ENCODE measurements at places on chromosomes 5 and 9.

DNA sequence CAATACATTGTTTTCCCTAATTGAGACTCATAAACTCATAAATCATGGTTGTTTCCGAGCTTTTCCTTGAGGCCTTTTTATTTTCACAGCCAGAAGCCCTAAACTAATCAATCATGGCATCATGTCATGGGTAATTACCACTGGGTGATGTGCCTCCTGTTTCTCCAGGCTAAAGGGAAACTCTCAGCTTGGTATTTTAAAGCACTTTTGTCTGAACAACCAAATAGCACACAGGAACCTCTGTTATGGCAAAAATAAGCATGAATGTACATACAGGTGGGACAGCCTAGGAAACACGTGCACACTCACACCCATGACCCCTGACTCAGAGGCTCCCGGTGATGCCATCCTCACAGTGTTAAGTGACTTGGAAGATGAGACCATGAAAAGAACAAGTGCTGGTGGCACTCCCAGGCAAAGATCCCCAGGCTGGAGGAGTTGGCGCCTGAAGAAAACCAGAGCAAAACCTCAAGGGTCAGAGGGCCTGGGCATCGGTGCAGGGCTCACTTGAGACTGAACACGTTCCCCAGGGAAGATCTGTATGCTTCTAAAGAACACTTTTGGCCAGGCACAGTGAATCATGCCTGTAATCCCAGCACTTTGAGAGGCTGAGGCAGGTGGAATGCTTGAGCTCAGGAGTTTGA is 154.3 kb downstream of the ROR2 start:
- no peak for DNase-seq

DNA sequence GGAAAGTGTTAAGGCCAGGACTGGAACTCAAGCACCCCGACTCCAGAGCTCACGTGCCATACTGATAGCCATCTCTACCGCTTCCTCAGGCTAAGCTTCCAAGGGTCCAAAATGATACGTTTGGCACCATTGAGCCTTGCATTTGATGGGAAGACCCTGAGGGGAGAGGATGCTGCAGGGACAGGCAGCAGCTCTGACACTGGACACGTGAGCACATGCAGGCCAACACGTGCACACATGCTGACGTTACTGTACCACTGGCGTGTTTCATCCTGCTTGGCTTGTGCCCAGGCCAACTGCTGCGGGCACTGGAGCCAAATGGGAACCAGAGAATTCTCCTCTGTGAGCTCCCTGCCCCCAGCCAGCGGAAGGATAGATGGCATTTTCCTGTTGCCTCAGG is 5.2 kb downstream of the FAT2 start:
- no peak for DNase-seq

DNA sequence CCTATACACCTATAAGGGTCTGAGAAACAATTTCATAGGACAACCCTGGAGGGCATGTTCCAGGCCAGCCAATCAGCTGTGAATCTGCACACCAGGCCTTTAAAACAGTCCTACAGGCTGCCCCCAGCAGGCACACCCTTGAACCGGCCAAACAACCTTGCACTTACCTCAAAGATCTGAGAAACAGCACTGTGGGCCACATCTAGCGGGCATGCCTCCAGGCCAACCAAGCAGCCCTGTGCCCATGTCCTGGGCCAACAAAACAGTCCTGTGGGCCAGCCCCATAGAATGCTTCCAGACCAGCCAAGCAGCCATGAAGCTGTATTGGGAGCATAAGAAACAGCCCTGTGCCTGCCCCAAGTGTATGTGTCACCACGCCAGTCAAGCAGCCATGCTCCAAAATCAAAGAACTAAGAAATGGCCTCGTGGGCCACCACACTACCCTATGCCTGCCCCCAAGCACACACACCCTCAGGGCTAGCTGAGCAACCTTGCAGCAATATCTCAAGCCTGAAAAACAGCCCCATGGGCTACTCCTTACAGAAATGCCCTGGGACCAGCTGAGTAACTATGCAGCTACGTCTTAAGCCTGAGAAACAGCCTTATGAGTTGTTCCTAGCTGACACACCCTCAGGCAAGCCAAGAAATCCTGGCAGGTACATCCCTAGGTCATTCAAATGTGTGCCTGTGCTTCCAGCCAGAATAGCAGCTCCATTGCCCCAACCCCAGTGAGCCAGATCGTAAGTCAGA is 2243.8 kb upstream of the C9orf72 start:
- DNase-seq: no peak

- DNase-seq: no peak
Measured at GRCh38 chr5:103522586-103522985, 40.0 kb downstream of the NUDT12 start.

GRCh38 chr5:179805529-179806249 is 977 bp downstream of the MGAT4B start:
- DNase-seq: no peak

- no peak for DNase-seq
Measured at GRCh38 chr5:68953875-68954617, 139.8 kb upstream of the SLC30A5 start.

GRCh38 chr9:87888501-87888900 is 5.8 kb downstream of the SPATA31E1 start:
- DNase-seq: no peak

- no peak for DNase-seq
Measured at GRCh38 chr9:78997296-78997695, 574.5 kb upstream of the TLE4 start.

GRCh38 chr5:98069876-98070512 is 703.5 kb upstream of the RGMB start:
- DNase-seq: no peak

GRCh38 chr9:127130661-127131538 is 8.5 kb upstream of the ANGPTL2 start:
- DNase-seq: no peak

GRCh38 chr5:91302305-91302704 is 80.8 kb downstream of the ARRDC3 start:
- DNase-seq: no peak

DNA sequence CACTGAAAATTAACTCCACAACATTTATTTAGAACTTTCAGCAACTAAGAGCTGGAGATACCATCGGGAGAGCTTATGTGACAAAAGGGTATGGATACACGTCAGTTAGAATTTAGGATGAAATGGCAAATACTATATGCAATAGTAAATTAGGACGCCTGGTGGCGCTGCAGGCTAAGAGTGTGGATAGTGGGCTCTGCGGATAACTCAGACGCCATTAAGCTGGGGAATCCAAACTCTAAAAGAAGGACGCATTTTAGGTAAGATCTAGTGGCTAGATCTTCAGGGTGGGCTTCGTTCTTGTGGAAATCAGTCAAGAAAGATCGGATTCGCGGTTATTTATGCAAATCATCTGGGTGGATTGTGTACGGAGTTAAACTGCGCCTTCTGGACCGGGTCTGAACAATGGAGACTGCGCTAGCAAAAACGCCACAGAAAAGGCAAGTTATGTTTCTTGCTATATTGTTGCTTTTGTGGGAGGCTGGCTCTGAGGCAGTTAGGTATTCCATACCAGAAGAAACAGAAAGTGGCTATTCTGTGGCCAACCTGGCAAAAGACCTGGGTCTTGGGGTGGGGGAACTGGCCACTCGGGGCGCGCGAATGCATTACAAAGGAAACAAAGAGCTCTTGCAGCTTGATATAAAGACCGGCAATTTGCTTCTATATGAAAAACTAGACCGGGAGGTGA is at the start of gene PCDHB5:
PCDHB5 (plus strand) TSS at position 177 of the 688 bp plus-strand sequence; CDS start at position 406, 229 bp downstream.
- DNase-seq: no peak

DNA sequence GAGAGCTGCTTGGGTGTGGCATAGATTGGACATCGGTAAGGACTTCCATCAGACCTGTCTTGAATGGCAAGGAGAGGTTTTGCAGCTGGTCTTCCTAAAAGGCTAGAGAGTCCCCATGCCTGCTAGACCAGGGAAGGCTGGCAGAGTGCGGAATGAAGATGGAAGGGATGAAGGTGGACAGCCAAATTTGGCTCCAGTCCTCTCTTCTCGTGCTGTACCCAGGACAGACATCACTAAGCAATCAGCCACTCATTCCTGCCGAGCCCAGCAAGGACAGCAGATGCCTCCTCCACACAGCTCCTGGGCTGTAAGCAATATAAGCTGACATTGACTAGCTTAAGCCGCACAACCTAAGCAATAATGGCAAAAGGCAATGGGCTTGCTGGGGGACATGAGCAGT is 112.0 kb downstream of the OLFM1 start:
- DNase-seq: no peak

DNA sequence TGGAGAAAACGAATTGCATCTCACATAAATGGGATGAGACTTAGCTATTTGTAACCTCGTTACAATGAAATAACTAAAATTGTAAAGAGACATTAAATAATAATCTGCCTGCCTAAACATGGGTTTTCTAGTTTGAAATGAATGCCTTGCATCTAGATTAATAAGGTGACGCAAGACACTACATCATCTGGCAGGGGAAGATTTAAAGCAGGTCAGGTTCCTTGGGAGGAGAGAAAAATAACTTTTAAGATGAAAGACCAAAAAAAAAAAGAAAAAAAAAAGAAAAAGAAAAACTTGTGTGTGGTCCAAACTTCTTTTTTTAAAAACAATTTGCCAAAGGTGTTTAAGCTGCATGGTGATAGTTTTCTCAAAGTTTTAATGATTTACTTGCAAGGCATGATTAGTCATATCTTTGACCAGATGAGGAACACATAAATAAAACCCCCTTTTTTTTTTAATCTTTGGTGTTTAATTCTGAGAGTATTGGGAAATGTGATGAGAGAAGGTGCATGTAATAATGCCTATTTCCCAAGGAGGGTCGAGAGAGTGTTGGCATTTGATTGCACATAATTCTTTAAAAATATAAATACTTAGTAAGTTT is 122.9 kb upstream of the ADAMTSL1 start:
- DNase-seq: no peak

DNA sequence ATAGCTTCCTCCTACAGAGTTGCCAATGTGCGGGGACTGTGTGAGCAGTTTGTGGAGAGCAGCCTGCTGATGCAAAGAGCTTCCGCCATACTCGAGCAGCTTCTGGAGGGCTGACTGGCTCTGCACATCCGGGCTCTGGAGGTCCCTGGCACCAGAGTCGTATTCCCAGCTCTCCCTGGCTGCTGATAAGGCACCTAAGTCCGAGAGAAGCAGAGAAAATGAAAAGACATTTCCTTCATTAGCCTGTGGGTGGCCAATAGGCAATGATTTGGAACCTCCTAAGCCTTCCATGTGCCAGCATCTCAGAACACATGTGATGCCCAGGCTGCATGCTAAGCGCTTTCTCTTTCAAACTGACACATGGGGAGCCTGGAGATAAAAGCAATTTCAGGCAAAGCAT is 94.3 kb downstream of the TSSK1B start:
- DNase-seq: no peak

- DNase-seq: no peak
Measured at GRCh38 chr5:146761811-146762210, 116.7 kb downstream of the PPP2R2B start.

DNA sequence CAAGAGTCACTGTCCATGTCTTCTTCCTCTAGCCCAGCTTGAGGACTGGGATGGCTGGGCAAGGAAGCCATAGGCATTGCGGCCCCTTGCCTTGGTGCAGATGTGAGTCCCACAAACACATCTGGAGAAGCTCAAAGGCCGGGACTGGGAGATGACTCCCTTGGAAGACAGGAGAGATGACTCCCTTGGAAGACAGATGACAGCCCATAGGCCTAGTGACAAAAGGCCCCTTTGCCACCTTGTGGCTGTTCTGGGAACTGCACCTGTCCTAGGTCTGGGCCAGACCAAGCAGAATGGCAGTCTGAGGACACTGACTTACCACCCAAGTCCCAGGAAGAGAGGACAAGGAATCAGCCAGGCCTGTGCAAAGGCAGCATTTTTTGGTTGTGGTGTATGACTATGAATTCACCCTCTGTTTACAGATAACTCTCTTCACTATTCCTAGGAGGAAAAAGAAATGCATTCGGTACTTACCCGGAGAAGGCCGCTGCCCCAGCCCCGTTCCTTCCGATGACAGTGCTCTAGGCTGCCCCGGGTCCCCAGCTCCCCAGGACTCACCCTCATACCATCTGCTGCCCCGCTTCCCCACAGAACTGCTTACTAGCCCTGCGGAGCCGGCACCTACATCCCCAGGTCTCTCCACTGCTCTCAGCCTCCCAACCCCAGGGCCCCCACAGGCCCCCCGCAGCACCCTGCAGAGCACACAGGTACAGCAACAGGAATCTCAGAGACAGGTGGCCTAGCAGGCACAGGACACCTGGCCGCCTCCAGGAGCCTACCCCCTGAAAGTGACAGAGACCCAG is 30.8 kb downstream of the SKP1 start:
- peak; percentile 20 for DNase-seq

DNA sequence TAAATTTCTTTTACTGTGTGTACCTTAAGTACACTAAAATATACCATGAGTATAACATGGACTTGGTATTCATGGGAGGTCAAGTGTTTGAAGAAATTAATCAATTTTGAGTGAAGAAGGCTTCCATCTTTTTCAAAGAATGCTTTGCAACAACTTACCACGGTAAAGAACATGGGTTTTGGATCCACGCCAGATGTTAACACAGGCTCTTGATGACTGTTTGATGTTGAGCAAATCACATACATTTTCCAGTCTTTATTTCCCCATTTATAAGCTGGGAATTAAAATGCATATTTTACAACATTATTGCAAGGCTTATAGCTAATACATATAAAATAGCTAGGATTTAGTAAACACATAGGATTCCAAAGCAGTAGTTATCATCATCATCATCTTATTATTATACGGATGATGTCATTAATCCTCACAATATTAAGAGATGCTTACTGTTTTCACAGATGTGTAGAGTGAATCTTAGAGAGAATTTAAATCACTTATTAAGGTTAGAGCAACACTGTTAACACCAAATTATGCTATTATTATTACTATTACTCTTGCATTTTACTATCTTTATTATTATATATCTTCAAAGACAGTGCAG is 362.0 kb downstream of the PRELID2 start:
- no peak for DNase-seq

GRCh38 chr5:150489360-150490295 is 18.3 kb upstream of the NDST1 start:
- DNase-seq: no peak

GRCh38 chr9:123967323-123967722 is 37.4 kb upstream of the DENND1A start:
- no peak for DNase-seq

GRCh38 chr9:33234511-33235467 is 5.2 kb upstream of the SPINK4 start:
- no peak for DNase-seq

- no peak for DNase-seq
Measured at GRCh38 chr5:42301349-42301748, 121.9 kb upstream of the GHR start.

DNA sequence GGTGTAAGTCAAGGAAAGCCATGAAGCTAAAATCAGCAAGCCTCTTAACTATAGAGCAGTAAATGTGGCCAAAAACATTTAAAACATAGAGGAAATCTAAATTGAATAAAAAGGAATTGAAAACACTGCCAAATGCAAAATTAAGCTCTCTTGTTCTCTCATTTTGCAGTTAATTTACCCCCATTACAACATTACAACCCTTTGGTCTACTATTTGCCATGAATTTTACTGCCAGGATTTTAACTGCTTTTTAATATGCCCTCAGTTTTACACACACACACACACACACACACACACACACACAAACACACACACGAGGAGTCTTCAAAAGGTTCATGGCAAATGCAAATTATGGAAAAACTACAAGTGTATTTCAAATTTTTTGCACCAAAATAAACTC is 91.4 kb upstream of the ACO1 start:
- no peak for DNase-seq

All from iPS DF 19.7 (cell line).